ENCODE measurements at places on chromosomes 16 and 17.

GRCh38 chr17:17987187-17987896, 14.7 kb downstream of the DRC3 start:
- DNase-seq = no peak

DNA sequence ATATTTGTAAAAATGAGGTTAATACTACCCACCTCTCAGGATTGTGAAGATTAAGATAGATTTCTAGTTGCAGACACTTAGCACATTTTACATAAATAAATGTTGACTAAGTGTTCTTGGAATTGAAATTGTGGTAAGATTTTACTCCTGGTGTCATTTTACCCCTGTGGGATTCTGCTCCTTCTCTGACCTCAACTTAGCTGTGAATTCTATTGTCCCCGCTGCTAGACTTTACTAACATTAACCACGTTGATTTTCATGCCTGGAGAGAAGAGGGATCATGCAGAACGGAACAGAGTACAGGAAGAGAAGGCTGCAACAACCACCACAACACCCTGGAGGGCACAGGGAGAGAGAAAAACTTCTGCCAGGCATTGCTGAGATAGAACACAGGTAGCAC, 2.1 kb upstream of the TOM1L1 start:
- no peak for DNase-seq

- DNase-seq = no peak
These were observed 55.0 kb upstream of the ZNF469 start for GRCh38 chr16:88327561-88328312.

DNA sequence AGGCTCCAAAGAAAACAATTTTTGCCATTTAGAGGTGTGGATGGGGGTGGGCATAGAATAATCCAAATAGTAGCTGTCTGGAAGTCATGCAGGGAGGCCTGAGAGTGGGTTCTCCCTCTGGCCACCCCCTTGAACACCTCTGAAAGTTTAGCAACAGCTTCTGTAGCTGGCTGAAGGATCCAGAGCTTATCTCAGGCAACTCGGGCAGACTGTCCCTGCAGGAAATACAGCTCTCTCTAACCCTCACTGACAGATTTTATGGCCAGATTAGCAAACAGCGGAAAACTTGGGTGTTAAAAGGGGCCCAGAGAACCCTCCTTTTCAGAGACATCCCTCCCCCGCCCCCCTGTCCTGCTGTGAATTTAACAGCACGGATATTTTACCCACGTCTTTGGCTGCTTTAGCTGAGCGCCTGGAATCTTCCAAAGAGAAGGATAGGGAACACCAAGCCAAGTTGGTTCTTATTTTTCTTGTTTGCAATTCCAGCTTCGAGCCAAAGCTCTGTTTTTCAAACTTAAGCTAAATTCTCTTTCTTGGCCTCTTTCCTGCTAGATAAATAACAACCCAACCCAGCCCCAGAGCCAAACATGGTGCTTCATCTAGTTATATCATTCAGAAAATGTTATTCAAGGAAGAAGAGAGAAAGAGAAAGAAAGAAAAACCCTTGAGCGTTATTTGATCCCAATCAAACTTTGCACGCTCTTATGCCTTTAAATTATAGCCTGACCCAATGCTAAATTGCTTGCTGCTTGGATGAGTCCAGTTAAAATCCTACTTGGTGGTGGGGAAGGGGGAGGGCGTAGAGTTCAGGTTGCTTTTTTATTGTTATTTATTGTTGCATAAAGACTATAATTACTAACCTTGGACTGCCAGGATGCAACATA, 2.3 kb upstream of the HOXB2 start:
- no peak for DNase-seq

- DNase-seq = no peak
These were observed 178.3 kb downstream of the PMP22 start for GRCh38 chr17:15086776-15087295.

- DNase-seq = no peak
These were observed 7.7 kb upstream of the RAB40C start for GRCh38 chr16:582218-582613.
